ENCODE measurements at places on chromosomes 2 and 18.

DNA sequence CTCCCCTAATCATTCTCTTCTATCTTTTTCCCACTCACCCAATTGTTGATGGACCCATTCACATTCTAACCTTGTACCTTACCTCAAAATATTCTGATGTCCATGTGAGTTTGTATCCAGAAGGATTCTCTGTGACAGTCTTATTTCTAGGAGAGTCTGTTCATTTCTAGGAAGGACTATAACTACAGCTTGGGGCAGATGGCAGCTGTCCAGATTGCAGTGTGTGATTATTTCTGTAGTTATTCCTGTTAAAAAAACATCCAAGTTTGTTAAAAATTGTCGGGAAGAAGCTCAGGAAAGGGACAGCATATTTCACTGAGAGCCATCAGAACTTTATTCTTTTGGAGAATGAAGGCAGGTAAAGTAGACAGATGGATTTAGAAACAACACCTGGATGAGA, 142.6 kb downstream of the RAPGEF4 start:
- no peak for DNase-seq

DNA sequence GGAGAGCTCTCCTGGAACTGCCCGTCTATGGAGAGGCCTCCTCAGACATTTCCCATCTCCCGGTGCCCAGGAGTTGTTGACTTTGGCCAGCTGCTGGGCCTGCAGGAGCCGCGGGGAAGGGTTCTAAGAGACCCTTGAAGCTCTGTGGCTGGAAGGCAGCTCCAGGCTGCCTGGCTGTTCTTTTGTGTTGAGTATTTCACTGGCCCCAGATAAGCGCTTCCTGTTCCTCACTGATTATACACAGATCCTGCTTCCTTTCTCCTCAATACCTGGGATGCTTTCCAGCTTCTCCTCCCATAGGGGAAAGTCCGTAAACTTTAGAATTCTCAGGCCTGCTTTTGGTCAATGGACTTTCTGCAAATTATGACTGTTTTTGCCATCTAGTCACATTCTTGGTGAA, 57.8 kb downstream of the TGOLN2 start:
- DNase-seq: no peak

DNA sequence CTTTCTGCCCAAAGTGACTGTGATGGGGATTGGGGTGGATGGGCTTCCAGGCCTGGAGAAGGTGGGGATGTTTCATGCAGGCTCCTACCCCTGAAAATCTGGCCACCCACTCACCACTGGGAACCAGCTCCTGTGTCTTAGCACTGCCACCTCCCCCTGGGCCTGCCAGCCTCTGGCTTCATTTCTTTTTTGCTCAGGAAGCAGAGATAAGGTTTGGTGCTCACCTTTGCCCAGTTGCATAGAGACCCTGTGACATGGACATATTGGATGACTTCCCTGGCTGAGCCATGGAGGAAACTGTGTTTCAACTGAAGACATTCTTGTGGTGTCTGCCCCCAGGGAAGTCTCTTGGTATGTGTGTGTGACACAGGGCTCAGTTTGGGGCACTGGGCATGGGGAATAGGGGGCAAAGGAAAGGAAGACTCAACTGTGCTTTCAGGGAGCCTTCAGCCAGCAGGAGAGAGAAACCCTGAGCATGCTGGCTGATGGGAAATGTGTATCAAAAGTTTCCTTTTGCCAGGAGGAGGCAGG, 16.7 kb downstream of the CTIF start:
- no peak for DNase-seq

- DNase-seq: no peak
Observed at GRCh38 chr2:140551287-140551686, 1579.5 kb downstream of the LRP1B start.

DNA sequence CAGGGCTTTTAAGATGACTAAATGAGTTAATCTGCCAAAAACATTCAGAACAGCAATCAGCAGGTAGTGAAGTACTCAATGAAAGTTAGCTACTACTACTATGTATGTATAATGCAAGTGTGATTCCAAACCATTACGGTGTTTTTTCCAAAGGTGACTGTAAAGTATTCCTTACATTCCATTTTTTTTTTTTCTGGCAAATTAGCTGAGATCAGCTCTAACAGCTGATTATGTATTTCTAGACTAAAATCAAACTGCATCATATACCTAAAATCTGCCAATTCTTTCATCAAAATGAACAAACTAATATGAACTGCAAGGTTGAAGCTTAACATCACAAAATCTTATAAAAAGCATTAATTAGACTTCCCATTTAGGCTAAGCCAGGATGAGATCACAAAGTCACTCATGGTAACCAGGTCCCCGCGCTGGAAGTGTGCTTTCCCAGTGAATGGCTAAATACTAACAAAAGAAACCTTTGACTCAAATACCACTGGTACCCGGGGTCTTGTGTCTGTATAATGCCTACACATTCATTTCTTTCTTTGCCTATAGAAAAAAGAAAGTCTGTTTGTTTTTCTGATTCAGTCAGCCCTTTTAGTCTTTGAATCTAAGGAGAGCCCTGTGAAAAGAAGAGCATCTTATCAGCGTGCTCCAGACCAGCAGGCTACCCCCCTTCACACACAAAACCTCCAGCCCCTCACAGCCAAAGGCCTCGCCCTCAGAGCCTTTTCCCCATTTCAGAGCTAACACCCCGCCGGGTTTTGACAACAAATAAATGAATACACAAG, 88.3 kb downstream of the RBMS1 start:
- no peak for DNase-seq

DNA sequence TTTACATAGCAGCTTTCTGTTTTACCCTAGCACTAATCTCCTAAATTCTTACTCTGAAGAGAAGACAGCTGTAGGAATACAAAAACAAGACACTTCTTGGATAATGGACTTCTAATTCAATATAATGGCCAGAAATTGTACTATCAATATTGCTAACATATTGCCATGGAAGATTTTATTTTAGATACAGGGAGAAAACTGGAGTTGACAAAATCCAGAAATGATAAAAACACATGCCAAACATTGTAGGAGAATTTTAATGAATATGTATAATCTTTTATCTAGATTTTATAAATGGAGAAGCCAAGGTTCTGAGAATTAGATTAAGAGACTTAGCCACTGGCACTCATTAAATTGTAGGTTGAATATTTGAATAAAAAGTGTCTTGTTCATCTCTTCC, 1838.8 kb upstream of the LRRTM1 start:
- no peak for DNase-seq
